ENCODE measurements at places on chromosomes 6 and 20.

DNA sequence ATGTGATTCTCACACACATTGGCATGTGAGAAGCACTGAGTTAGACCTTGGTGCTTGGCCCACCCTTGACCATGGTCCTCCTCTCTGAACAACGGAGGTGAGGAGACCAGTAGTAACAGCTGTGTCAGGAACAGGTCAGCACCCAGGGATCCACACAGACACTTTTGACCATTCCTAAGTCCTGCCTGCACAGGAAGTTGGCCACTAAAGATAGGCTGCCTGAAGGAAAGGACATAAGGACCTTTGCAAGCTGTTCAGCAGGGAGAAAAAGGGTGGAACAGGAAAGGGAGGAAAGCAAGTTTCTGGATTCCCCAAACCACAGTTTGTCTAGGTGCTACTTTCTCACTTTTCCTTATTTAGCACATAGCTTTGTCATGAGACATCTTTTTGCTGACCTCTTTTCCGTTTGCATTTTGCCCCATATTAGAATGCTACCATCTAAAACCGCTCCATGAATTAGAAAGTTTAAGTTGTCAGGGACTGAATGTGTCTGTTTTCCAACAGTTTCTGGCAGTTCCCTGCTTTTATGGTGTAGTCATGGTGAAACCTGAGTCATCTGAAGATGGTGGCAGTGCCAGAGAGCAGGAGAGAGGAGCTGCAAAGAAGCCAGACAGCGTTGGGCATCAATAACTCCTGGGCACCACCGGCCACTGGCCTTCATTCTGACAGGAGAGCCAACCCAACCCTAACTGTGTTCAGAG lies 1.1 kb upstream of the CD109 start:
- no peak for DNase-seq

- DNase-seq = no peak
Measured at GRCh38 chr6:158332237-158332636, 20.0 kb downstream of the TULP4 start.

- DNase-seq = no peak
Measured at GRCh38 chr6:143368426-143368825, 82.1 kb downstream of the ADAT2 start.

DNA sequence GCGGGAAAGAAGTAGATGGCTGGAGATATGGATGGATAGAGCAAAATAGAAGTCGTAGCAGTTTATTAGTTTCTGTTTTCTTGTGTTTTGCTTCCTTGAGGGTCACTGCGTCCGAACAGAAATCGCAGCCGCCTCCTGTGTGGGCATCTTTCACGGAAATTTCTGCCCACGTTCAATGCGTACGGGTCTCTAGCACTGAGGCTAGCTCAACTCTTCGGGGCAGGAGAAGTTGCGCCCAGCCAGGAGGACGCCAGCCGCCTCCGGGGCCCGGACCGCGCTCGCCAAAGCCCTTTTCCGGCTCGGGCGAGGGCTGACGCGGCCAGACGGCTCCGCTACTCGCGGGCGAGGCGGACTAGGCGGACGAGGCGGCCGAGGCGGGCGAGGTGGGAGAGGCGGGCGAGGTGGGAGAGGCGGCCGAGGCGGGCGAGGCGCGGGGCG lies 814 bp downstream of the TFAP2B start:
- DNase-seq = no peak

- DNase-seq = no peak
Measured at GRCh38 chr6:1587546-1587945, 22.2 kb upstream of the FOXC1 start.

GRCh38 chr6:42661540-42662153 lies 60.8 kb downstream of the PRPH2 start:
- DNase-seq = peak; percentile 45

GRCh38 chr20:44068316-44069201 lies 118.4 kb downstream of the JPH2 start:
- DNase-seq = no peak

- no peak for DNase-seq
Measured at GRCh38 chr6:126002755-126003679, 16.7 kb downstream of the TRMT11 start.

GRCh38 chr20:22949331-22950109 lies 85.6 kb upstream of the SSTR4 start:
- DNase-seq = no peak

- no peak for DNase-seq
Measured at GRCh38 chr6:156351346-156351966, 425.7 kb upstream of the ARID1B start.

GRCh38 chr20:63166193-63167020 lies 49.5 kb downstream of the YTHDF1 start:
- DNase-seq = no peak

GRCh38 chr6:17705428-17705777 lies 1.3 kb downstream of the NUP153 start:
- peak; percentile 56 for DNase-seq

GRCh38 chr6:79544299-79544927 lies 7.2 kb upstream of the LCA5 start:
- DNase-seq = no peak

DNA sequence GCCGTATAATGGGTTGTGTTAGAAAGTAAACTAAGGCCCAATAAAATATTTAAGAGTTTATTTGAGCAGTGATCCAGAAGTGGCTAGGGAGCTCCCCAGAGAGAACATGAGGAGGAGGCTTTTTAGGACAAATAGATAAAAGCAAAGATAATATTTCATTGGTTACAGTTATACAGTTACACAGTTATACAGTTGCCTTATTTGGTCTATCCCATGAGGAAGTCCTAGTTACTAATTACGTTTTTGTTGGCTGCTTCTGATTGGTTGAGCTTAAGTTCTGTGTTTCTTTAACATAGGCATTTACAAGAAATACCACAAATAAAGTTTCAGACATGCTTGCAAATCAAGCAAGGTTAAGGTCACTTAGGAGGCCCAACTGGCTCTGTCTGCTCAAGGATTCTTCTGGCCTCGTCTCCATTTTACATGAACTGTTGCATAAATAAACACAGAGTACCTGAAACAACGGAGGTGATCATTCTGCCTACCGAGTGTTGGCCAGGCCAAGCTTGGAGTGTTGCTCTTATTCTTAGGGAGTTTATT lies 7.0 kb downstream of the UBD start:
- DNase-seq = no peak

DNA sequence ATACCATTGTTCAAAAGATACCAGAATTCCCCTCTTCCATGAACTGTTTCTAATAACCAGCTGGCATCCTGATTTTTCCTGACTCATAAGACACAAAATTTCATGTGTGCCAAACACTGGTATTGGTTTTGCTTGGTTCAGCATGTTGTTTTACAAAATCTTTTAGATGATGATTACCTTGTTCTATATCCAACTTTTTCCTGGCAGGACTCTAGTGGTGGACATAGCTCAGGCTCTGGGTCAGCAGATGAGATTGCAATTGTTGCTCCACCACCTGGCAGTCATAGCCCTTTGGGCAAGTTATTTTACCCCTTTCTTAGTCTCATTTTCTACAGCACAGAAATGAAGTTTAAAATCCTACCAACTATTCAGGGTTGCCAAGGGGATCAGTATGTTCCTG lies 6.2 kb downstream of the TRIM38 start:
- no peak for DNase-seq

- no peak for DNase-seq
Measured at GRCh38 chr20:2006452-2007361, 12.8 kb upstream of the PDYN start.

DNA sequence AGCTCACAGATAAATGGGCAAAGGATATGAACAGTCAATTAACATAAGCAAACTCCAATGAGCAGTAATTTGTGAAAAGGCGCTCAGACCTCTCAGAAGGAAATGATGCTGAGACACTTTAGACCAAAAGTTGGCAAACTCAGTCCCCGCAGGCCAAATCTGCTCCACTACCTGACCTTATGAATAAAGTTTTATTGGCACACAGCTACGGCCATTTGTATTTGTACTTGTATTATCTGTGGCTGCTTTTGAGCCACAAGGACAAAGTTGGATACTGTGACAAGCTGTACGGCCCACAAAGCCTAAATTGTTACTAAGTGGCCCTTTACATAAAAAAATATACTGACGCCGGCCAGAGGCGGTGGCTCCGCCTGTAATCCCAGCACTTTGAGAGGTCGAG lies 167.0 kb downstream of the PREX1 start:
- no peak for DNase-seq

DNA sequence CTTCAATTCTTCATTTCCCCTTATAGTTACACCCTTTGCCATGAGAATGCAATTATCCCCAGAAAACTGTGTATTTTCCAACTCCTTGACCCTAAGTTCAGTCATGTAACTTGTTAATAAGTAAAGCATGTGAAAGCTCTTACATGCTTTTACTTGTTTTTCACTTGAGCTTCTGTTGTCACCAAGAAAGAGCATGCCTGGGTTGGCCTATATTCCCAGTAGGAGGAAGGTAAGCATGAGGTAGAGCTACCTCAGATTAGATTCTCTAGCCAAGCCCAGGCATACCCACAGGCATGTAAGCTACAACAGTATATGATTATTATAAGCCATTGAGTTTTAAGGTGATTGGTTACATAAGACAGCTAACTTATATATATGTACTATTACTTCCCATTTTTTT lies 101.7 kb upstream of the SMLR1 start:
- DNase-seq = no peak

DNA sequence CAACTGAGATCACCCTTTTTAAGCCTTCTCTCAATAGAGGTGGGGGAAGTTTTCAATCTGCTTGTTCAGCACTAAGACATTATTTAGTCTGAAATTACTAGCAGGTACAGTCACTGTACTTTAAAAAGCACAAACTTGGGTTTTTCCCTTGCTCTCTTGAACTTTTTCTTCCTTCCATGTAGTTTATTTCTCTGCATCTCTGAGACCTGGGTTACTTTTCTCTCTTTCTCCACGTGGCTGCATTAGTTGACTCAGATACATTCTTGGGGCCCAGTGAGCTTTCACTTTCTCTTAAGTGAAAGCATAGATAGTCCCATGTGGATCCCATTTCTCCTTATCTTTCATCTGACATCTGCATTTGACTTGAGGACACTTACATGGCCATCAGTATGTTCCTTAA lies 433.9 kb upstream of the MAP3K7 start:
- DNase-seq = no peak

DNA sequence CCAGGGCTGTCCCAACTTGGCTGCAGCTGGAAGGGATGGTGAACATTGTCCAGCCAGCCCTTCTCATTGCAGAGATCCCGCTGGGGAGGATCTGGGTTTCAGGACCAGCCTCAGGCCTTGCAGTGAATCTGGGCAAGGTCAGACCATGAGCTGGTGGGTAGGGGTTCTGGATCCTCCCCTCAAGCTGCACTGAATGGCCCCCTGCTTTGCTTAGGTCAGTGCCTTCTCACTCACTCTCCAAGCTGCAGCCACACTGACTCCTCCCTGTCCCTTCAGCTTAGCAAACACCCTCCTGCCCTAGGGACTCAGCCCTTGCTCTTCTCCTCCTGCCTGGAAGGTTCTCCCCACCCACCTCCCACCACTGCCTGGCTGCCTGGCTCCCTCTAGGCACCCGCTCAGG lies 95.3 kb upstream of the KCNG1 start:
- no peak for DNase-seq

- no peak for DNase-seq
Measured at GRCh38 chr20:44211177-44212039, 837 bp upstream of the OSER1 start.

GRCh38 chr20:2967841-2968240 lies 75.6 kb upstream of the GNRH2 start:
- no peak for DNase-seq

GRCh38 chr20:528923-529604 lies 14.5 kb downstream of the CSNK2A1 start:
- no peak for DNase-seq

DNA sequence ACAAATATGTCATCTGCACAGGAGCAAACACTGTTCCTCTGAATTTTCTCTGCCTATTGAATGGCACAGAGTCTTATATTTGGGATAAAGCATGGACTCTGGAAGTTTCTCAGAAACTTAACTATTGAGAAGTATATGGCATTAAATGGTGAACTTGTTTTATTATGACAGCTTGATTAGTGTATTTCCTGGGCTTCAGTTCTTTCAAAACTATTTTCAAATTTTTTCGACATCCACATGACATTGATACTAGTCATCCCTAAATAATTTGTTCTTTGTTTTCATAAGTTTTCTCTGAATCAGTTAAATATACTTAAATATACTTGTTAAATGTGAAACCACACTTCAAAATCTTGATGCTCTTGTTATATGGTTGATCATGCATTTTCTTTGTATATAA lies 144.0 kb upstream of the TSHZ2 start:
- no peak for DNase-seq

GRCh38 chr20:59439243-59439642 lies 138.8 kb downstream of the EDN3 start:
- DNase-seq = no peak

- DNase-seq = no peak
Measured at GRCh38 chr6:131412960-131413830, 159.8 kb upstream of the ARG1 start.

DNA sequence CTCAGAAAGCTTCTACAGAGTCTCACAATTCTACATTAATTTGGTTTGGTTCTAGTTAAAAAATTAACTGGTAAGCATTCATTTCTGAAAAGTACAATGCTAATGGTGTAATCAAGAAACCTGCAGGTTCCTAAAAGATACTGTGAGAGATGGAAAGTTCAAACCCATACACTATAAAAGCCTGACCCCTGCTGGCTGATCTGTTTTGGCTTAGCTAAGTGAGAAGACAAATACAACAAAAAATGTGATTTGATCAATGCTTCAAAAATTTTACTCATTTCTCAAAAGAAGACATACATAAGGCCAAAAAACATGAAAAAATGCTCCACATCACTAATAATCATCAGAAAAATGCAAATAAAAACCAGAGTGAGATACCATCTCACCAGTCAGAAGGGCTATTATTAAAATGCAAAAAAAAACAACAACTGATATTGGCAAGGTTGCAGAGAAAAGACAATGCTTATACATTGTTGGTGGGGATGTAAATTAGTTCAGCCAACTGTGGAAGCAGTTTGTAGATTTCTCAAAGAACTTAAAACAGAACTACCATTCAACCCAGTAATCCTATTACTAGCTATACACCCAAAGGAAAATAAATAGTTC lies 102.8 kb downstream of the MOXD1 start:
- DNase-seq = peak; percentile 15

- no peak for DNase-seq
Measured at GRCh38 chr6:44227148-44227793, 3.9 kb downstream of the SLC29A1 start.

GRCh38 chr6:107342144-107342543 lies 117.2 kb downstream of the PDSS2 start:
- no peak for DNase-seq

- no peak for DNase-seq
Measured at GRCh38 chr6:3303795-3304411, 45.2 kb downstream of the PSMG4 start.

GRCh38 chr20:6299456-6299855 lies 176.6 kb upstream of the FERMT1 start:
- DNase-seq = no peak

- no peak for DNase-seq
Measured at GRCh38 chr6:136990754-136991153, 54.0 kb downstream of the IL20RA start.

DNA sequence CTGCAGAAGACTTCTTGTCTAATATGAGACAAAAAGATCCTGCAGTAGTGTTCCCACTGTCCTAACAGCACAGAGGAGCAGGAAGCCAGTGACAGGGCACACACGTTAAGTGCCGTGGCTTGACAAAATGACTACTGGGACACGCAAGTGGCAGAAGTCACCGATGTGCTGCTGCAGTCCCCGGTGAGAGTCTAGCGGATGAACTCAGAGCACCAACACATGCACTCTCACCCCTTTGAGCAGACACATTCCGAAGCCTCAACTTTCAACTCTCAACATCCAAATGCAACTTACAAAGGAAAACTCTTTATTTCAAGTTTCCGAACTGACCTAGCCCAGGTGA lies 898 bp downstream of the LAMA4 start:
- no peak for DNase-seq
